H54 (cell line): ENCODE measurements at places on chromosomes 12 and 14.

- no peak for DNase-seq
These were observed 130.2 kb downstream of the GCH1 start for GRCh38 chr14:54772451-54772881.

GRCh38 chr14:68403191-68404145, 389.4 kb downstream of the ZFP36L1 start:
- no peak for DNase-seq

DNA sequence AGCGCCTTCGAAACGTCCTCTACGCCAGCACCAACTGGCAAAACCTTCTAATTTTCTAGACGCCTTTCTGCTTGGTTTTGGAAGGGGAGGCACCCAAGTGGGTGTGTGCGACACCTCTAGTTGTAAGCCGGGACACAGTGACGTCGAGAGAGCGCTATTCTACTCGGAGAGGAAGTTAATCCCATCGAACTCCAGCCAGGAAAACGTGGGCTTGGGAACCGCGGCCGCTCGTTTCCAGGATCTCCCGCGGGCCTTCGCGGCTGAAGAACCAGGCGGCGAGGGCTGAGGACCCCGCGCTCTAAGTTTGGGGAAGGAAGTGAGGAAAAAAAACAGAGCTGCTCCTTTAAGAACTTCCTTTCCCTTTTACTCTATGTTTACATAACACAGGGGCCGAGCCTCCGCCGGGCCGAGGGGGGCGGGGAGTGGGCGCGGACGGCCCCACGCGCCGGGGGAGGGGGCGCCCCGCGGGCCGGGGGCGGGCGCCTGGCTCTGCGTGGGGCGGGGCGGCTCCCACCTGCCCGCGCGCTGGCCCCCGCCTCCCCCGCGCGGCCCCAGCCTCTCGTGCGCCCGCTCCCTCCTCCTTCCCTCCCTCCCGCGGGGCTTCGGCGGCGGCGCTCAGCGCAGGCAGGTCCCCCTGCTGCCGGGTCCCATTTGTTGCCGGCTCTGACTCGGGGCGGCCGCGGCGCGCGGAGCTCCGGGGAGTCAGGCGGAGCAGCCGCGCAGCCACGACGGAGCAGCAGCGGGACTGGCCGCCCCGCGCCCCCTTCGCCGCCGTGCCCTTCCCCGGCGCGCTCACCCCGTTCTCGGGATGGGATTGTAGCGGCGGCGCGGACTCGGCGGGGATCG, at the start of gene PELI2:
PELI2 (plus strand) TSS at position 647 of the 846 bp plus-strand sequence. CDS start 250 bp downstream, outside the sequence.
- DNase-seq = peak; percentile 28

- DNase-seq = no peak
These were observed 53.4 kb downstream of the ELK3 start for GRCh38 chr12:96247563-96247962.
